Stimulated activated CD8-positive, alpha-beta memory T cell treated with anti-CD3 and anti-CD28 coated beads, Interleukin-7, amount 100 ng/mL, for 48 hours (primary cell): ENCODE measurements at places on chromosomes 1 and 21.

DNA sequence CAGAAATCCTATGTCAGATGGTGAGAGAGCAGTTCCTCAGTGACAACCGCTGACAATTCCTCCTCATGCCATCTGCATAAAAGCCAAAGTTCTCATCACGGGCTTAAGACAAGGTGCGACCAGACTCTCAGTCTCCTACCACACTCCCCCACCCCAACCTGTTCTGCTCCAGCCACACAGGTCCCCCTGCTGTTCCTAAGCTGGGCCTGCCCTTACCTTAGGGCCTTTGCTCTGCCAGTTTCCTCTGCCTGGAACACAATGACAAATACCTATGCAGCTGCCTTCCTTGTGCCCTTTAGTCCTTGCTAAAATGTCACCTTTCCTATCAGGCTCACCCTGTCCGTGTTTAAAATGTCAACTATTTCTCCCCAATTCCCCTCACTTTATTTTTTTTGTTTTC lies 382.2 kb downstream of the NTNG1 start:
- DNase-seq, result no peak

DNA sequence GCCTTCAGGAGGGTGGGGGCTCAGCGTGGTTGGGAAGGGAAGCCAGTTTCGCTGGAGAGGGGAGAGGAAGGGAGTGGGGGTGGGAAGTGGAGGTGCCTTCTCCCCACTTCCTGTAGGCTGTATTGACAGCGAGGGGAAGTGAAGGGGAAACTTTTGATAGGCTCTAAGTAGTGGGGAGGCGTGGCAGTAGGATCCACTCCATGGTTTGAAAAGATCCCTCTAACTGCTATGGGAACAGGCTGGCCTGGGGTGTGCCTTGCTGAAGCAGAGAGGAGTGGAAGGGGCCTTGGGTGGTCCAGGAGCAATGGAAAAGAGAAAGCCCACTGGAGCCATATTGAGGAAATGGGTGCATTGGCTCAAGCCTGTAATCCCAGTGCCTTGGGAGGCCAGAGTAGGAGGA lies 20.2 kb downstream of the C1orf115 start:
- no peak for DNase-seq

- no peak for DNase-seq
These were observed at the start of gene C2CD2 for GRCh38 chr21:41953831-41954653. Gene C2CD2, minus strand, starts transcription at chr21:41954018. Its CDS starts 370 bp downstream, at chr21:41953648.

DNA sequence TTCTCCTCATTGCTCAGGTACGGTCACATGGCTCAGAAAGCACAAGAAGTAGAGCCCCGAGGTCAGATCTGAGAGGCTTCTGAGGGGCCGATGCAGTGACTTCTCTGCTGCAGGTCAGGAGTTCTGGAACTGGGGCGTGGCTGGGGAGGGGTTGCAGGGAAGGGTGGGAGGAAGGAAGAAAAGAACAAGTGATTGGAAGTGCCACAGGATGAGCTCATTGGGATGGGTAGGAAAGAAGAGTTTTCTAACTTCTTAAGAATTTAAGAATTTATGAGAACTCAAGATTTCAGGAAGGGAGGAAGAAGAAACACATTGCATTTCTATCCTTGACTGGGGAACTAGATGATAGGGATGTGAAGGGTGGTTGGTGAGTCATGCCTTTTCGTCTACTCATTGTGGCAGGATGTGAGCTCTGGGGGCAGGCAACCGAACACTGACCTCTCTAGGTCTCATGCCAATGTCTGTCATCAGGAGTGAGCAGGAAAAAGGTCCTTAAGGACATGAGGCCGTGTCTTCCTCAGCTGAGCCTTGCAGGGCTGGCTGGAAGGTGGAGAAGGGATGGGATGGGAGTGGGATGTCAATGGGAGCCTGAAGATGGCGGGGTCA lies 497 bp downstream of the FCRLB start:
- DNase-seq, result no peak

DNA sequence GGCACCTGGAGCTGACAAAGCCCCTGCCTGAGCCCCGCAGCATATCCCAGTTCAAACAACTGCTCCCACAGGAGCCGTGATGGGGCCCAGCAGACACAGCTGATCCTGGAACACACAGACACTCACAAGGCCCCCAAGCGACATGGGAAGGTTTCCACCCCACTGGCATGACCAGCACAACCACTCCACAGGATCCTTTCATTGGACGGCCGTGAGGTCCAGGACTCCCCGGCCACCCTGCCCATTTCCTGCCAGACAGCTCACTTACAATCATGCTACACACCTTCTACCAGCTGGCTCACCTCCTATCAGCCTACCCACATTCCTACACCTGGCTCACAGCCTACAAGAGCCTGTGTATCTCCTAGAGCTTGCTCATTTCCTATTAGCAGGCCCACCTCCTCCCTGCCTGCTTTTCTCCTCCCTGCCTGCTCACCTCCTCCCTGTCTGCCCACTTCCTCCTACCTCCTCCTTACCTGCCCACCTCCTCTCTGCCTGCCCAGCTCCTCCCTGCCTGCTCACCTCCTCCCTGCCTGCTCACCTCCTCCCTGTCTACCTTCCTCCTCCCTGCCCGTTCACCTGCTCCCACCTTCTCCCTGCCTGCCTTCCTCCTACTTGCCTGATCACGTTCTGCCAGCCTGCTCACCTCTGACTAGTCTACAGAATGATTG lies 73.9 kb downstream of the MATN1 start:
- no peak for DNase-seq

- DNase-seq, result no peak
These were observed 12.4 kb downstream of the ADAR start for GRCh38 chr1:154595621-154596020.

DNA sequence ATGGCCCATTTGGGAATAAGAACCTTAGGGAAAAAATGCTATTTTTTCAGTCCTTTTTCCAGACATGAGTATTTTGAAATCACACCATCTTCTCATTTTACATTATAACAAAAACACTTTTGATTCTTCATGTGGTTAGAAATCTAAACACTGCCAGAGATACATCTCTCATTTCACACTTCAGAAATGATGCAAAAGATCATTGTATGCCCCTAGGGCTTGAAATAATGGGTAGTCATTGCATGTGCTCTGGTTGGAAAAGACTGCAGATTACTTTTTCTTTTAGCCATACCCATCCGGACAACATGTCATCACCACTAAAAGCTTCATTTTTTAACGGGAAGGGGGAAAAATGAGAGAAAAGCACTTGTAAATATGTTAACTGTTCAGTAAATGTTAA lies 1152.2 kb upstream of the ADGRL4 start:
- DNase-seq, result no peak

DNA sequence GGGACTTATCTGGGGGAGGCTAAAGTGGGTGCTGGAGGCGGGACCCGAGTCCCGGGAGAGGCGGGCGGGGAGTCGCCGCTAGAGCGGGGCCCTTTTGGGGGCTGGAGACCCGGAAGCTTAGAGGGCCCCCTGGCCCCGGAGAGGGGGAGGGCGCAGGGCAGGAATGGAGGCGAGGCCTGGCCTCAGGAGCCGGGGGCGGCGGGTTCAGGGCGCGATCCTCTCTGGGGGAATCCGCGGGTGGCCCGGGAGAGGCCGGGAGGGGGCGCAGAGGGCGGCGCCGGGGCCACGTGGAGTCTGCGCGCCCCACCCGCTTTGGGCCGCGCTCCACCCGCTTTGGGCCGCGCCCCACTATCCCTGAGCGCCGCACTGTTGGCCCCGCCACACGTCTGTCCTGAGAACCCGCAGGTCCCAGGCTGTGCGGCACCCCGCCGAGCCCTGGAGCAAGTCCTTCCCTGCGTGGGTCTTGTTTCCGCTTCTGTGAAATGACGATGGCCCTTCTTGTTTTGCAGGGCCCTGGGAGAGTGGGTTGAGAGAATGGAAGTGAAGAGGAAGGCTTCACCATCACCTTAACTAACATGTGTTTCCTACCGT lies 84.4 kb downstream of the NKAIN1 start:
- DNase-seq, result peak; percentile 37

DNA sequence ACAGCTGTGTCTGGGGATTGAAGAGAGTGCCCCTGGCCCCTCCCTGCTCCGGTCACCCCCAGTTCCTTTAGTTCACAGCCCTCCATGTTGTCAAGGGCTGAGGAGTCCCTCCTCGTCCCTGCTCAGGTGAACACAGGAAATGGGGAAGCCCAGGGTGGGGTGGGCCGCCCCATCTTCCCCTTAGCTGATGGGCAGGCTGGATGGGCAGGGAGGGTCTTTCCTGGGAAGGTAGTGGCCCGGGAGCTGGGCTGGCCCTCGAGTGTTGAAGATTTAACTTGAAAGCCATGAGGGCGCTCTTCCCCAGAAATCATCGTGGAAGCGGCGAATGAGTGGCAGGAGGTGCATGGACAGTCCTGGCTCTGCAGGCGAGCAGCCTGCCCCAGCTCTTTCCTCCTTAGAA lies 18.3 kb upstream of the NPHP4 start:
- no peak for DNase-seq

- no peak for DNase-seq
These were observed 10.4 kb upstream of the HOOK1 start for GRCh38 chr1:59804301-59804700.
